ENCODE measurements at places on chromosomes 12 and 14. TPM values are rescaled to one million over a fixed set of nuclear protein-coding genes. Genes with fewer than 3 reads are reported as not detected.

DNA sequence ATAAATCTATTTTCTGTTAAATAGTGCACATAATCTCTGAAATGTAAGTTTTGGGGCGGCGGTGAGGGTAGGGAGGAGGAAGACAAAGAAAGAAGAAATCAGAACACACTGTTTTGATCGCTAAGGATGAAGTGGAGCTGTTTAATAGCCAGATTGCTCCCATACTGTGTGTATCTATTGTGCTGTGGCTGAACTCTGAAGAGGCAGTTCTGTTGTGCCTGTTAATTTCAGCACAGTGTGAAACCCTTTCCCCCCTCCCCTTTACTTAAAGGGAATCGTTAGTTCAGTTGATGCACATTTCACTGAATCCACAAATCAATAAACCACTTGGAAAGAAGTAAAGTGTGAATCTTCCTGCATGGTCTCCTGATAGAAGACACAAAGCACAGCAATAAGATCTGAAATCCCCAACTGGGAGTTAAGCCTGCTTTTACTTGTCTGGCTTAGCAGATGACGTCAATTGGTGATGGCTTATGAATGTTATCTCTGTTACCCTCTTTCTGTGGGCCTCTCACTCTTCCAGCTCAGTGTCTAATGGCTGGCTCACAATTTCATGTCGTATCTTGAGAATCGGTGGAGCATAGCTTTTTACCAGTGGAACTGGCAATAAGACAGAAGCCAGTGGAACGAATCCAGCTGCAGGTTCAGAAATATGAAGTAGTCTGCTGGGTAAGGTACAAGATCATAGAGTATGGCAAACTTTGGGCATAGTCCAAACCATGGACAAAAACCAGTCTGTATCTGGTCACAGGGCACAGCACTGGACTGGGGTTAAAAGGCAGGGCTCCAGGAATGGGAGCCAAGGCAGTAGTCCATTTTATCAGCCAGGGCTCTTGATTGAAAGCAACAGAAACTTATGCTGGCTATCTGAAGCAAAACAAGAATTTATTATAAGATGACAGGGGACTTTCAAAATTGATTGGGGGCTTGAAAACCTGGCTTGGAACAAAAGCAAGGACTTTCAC lies 413.5 kb upstream of the SEL1L start:
- no peak for DNase-seq

Gene IFNG-AS1
- 1.7 TPM for polyA plus RNA-seq

GRCh38 chr12:123091230-123092150 lies 59.4 kb downstream of the PITPNM2 start:
- DNase-seq: no peak

DNA sequence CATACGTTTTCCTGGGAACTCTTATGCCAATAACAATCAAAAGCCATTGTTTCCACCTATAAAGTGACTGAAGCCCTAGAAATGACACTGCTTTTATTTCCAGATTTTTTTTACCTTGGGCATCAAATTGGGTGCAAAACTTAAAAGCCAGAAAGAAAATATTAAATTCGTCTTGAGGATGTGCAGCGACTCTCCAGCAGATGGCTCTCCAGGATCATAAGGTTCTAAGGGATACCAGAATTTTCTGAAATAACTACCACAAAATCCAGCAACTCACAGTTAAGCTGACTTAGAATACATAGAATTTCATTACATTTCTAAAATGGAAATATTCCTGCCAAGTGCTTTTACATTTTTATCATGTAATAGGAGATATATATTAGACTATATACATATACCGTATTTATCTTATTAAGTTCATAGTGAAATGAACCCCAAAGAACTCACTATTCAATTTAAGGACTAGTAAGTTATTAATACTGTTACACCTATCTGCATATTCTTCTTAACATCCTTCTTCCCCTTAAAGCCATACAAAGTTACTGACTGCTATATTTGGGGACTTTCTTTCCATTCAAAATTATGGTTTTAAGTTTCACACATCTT lies 44.0 kb downstream of the ARMH4 start:
- DNase-seq: peak; percentile 7

- DNase-seq: no peak
These were observed 24.5 kb downstream of the MDM2 start for GRCh38 chr12:68832504-68832867.

Gene WNT5B
- polyA plus RNA-seq: not detected

- DNase-seq: no peak
These were observed 569.9 kb upstream of the MGAT4C start for GRCh38 chr12:86826051-86826450.

- no peak for DNase-seq
These were observed 31.5 kb downstream of the NTN4 start for GRCh38 chr12:95759039-95759438.

DNA sequence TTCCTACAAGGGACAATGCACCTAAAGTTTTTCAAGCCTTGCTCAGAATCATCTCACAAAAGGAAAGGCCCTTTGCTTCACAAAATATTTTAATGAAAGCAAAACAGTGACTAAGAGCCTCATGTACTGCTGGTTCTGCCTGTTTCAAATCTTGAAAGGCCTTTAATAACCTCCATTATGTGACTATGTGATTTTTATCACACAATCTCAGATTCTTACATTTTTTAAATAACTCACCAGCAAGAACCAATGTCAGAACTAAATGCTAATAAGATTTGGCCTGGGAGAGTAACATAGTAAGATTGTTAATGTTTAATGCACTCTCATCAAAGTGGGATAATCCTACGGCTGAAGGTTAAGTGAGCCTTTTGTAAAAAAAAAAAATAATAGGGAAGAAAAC lies 378.9 kb downstream of the RGS6 start:
- no peak for DNase-seq

DNA sequence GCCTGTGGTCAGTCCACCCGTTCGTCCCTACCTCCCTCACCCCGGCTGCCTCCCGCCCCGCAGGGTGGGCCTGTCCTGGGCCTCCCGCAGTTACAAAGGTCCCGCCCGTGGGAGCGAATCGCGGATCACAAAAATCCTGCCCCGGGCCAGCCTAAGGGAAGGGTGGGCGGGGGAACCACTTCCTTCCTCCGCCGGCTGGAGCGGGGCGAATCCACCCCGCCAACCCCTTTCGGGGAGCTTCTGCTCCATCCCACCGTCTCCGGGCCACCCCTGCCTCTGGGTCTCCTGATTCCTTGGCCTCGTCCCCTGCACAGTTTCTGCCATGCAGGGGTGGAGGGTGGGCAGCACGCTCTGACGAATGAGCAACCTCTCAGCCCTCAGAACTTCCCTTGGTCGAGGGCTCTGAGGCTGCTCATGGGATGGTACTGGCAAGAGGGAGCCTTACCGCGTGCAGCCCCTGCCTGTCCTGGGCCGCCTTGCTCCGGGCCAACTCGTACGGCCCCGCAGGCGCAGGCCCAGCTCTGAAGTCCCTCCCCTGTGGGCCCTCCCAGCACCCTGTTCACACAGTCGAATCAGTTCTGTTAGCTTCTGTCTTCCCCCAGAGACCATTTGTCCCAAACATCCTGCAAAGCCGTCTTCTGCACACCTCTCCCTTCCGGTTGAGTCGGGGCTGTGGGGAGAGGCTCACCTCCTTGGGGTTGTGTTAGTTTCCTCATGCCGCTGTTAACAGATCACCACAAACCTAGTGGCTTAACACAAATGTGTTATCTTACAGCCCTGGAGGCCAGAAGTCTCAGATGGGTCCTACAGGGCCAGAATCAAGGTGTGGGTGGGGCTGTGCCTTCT lies 589 bp upstream of the HVCN1 start:
- peak; percentile 66 for DNase-seq

GRCh38 chr14:76727901-76728300 lies 33.4 kb upstream of the VASH1 start:
- no peak for DNase-seq

Gene TAS2R50
- polyA plus RNA-seq: not detected

GRCh38 chr12:82414044-82414443 lies 55.7 kb downstream of the METTL25 start:
- DNase-seq: no peak

Gene ARPC3
- 882 TPM for polyA plus RNA-seq

DNA sequence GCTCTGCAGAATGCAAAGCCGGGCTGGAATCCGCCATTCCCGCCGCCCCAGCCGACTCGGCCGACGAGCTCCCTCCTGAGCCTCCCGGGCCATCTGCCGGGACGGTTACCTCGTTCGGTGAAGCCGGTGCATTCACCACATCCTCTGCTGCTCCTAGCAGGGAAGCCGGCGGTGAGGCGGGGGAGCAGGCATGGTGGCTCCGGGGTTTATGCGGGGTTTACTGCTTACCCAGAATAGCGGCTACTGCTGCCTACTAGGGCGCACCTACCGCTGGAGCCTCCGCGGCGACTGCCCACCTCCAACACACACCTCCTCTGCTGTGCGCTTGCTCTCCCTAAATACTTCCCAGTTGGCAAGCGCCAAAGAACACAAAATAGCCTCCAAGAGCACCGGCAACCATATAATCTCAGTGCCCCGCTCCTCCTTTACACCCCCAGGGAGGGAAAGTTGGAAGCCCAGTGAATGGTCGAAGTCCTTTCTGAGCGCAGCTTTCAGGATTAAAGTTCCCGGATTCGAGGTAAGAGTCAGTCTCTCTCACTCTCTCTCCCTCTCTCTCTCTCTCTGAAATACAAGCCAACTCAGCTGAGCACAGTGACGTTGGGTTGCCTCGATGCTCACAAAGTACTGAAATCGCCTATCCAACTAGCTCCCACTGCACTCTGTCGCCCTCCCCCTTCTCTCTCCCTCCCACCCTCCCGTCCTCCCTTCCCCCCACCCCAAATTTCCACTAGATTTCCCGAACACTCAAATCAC lies at the start of gene TBX5:
Gene TBX5 (minus strand): TSS at position 626 of the 753 bp plus-strand sequence. CDS start 2,246 bp downstream, outside the sequence.
- no peak for DNase-seq

Gene OR10P1
- not detected for polyA plus RNA-seq

Gene SMCO2
- polyA plus RNA-seq: not detected

- DNase-seq: no peak
These were observed 444.8 kb downstream of the ATP23 start for GRCh38 chr12:58386136-58386535.

- DNase-seq: no peak
These were observed 5.4 kb downstream of the ITGB7 start for GRCh38 chr12:53201639-53202038.

DNA sequence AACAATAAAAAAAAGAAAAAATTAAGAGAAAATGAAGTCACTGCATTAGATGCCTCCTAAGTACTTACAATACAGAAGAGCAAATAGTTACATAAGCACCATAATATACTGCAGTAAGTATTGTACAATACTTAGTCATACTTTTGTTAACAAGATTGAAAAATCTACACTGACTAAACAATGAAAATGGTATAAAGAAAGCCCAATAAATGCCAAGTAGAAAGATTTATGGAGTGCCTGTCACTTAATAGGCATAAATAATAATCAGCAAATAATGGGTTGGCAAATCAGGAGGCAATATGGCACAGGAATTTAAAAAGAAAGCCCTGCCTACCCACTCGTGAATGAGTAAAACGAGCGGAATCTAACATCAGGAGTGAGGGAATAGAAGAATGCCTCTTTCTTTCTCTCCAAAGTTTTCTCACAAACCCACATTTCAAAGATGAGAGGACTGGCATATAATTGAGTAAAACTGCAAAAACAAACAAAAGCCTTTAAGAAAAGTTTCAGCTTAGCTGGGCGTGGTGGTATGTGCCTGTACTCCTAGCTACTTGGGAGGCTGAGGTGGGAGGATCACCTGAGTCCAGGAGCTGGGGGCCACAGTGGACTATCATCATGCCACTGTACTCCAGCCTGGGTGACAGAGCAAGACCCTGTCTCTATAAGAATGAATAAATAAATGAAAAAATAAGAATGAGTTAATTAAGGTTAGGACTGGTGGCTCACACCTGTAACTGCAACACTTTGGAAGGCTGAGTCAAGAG lies 36.1 kb downstream of the CRY1 start:
- no peak for DNase-seq

GRCh38 chr14:68131907-68132306 lies 312.3 kb downstream of the RAD51B start:
- DNase-seq: no peak

DNA sequence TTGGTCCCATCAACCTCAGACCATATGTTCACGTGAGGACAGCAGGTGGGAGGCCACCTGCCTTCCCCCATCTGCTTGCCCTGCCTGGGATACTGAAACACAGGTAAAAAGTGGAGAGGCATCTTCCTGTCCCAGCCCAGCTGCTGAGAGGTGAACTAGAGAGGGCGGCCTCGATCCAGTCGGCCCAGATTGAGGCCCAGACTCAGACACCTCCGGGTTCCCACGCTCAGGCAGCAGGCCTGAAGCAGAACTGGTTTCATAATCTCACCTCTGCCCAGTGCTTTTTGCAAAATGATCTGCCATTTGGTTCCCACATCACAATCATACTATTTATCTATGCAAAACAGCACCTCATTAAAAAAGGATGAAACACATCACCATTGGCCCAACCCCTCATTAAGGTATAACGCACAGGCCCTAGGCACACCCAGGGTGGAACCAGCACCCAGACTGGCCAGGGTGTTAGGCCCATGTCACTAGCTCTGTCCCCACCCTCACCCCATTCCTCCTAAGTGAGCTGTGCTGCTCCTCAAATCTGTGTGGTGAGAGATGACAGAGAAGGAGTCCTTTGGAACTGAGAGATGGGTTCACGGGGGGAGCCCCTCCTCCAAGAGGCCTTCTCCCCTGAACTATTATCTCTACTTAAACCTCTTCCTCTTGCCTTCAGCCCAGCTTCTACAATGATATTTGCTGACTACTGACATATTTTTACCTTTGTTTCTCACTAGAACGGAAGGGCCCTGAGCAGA lies 81.1 kb downstream of the ZFP36L1 start:
- peak; percentile 58 for DNase-seq

GRCh38 chr14:33556382-33557121 lies 394.3 kb downstream of the EGLN3 start:
- no peak for DNase-seq

GRCh38 chr14:88879022-88879421 lies 54.6 kb downstream of the TTC8 start:
- no peak for DNase-seq

Gene SLC38A4
- polyA plus RNA-seq: not detected

DNA sequence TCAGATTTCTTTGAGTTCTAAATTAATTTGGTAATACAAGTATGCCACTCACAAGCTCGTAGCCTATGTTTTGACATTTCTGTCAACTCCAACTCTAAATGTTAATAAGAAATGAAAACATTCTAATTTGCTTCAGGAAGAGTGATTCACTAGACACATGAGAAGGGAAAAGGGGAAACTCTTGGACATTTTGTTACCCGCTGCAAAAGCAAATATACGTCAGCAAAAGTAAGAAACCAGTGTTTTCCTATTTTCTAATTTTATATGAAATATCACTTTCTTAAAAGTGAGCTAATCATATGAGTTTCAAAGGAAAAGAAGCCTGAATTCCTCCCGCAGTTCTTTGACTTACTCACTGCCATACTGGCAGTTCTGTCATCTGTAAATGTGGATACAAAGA lies 162.3 kb downstream of the GRIP1 start:
- no peak for DNase-seq

DNA sequence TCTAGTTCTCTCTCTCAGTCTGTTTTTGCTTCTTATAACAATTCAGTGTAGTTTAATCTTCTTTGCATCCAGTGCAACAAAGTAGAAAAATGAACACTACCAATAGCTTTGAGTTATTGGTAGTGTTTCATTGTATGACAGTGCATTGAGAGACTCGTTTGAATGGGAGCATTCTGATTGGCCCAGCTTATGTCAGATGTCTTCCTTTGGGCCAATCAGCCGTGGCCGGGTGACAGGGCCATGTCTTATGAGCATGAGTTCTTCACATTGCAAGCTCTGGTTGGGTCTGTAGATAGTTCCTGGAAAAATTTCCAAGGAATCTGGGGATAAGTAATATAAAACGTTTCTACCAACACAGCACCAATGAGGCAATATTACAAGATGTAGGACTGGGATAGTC lies 36.5 kb downstream of the GYS2 start:
- no peak for DNase-seq

Gene DNAI7
- polyA plus RNA-seq: not detected

- no peak for DNase-seq
These were observed 163.7 kb downstream of the MYRFL start for GRCh38 chr12:69988481-69989321.

Data from immature natural killer cell (primary cell).